ENCODE measurements at places on chromosomes 1 and 21.

GRCh38 chr1:177710696-177711620, 258.9 kb downstream of the SEC16B start:
- no peak for DNase-seq

- no peak for DNase-seq
Observed at GRCh38 chr1:39608921-39609320, 30.5 kb downstream of the HEYL start.

GRCh38 chr1:240526312-240526711, 85.6 kb downstream of the GREM2 start:
- no peak for DNase-seq

DNA sequence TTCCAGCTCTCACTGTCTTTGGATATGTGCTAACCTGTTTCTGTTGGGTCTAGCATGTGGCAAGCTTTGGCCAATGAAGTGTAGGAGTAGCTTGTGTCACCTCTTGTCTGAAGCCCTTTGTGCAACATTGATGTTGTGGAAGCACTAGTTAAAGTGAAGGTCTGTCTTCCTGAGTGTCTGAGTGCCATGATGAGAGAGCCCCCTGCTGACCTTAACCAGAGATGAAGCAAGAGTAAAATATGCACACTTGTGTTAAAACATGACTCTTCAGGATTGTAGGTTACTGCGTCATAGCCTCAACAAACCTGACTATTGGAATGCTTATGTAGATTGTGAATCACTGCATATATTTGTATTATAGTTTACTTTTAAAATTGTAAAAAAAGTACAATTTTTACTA, 103.7 kb downstream of the NCAM2 start:
- no peak for DNase-seq

- DNase-seq: no peak
Observed at GRCh38 chr1:172760121-172760520, 101.2 kb downstream of the FASLG start.

GRCh38 chr1:157369808-157370521, 182.3 kb downstream of the FCRL5 start:
- DNase-seq: peak; percentile 3

GRCh38 chr1:109216662-109217061, 2.9 kb downstream of the SARS1 start:
- DNase-seq: no peak

GRCh38 chr1:15870421-15870820, 22.9 kb downstream of the SPEN start:
- DNase-seq: no peak

- no peak for DNase-seq
Observed at GRCh38 chr1:162215902-162216301, 146.4 kb downstream of the NOS1AP start.

DNA sequence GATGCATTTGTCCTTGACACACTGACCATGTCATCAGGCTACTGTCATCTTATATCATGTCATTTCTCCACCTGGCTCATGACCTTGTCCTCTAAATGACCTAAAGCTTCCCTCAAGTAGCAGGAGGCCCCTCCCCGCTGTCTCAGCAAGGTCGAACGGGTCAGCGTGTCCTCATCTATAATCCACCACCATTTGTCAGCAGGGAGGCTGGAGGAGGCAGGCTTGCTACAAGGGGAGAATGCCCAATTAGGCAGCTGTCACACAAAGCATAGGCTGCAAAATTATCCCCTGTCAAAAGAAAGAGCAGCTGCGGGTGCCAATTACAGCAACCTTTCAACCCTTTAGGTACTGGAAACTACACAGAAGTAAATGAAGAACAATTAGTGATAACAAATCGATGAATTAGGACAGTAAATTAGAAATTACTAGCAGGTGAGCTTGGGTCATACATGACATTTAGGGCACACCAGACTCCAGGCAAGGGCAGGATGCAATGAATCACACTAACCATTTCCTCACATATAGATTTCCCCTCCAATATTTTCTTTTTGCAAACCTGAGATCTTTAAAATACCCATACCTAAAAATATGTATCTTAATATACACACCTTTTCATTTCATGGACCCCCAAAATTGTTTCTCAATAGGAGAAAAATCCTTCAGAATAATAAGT, 61.2 kb downstream of the NRIP1 start:
- DNase-seq: no peak

DNA sequence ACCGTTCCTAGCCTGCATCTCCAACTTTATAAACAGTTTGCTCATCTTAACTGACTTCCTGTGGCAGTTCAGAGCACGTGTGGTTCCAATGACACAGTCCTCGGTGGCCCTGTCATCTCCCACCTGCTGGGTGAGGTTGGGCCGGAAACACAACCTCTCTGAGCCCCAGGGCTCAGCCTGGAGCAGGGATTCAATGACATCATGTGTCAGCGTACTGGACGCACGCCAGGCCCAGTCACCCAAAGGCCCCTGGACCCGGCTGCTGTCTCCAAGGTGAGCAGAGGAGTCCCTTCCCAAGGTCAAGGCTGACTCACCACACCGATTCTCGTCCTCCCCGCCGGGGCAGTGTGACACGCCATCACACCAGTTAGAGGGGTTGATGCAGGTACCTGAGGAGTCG, 19.9 kb downstream of the TMPRSS2 start:
- no peak for DNase-seq

DNA sequence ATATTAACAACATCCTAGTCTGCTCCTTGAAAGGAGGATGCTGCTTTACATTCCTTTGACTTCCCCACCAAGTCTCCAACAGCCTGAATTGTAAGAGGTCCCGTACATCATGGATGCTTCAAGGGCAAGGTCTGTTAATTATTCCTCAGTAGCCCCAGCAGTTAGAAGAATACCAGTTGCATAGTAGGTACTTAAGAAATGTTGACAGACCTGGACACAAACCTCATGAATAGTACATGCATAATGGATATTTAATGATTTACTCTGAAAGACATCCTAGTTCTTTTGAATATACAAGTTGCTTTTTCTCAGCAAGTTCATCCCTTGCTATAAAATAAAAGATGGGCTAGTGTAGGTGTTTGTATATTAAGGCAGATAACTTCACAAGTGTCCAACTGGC, 112.1 kb upstream of the DPYD start:
- DNase-seq: no peak
